PC-9 (cell line): ENCODE measurements at places on chromosomes 2 and 18. TPM values are rescaled to one million over a fixed set of nuclear protein-coding genes. Genes with fewer than 3 reads are reported as not detected.
A peak's percentile ranks its signal among the peaks of the same experiment; 100 is the strongest.

DNA sequence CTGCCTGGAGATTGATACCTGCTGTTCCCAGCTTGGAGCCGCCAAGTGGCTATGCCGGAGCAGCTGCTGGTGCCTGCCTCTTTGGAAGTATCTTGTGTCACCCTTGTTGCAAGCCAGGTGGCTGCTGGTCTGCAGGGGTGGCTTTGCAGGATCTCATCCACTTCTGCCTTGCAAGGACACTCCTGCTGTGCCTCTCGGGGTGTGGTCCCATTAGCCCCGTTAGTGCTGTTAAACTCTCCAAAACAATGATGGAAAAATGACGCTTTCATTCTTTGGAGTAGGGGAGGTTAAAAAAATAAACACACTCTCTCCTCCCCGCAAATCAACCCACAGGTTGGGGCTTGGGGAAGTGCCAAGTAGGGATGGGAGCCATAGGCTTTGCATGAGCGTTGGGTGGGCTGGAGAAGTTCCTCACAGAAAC, 352.8 kb downstream of the RNF144A start:
- DNase-seq = no peak

GRCh38 chr2:29293830-29294438, 178.7 kb downstream of the CLIP4 start:
- DNase-seq = peak; percentile 29

- no peak for DNase-seq
Measured at GRCh38 chr2:144924827-144925226, 404.9 kb upstream of the ZEB2 start.

GRCh38 chr2:74646834-74647482, 1.2 kb downstream of the M1AP start:
- DNase-seq = no peak

Gene PMS1
- total RNA-seq = 18.6 and 20.0 TPM in 2 replicates
